ENCODE measurements at places on chromosomes 2 and 18. TPM values are rescaled to one million over a fixed set of nuclear protein-coding genes. Genes with fewer than 3 reads are reported as not detected.

Gene ODC1
- total RNA-seq: 200 TPM

- DNase-seq: no peak
Measured at GRCh38 chr18:62183578-62184195, 3.2 kb downstream of the PIGN start.

DNA sequence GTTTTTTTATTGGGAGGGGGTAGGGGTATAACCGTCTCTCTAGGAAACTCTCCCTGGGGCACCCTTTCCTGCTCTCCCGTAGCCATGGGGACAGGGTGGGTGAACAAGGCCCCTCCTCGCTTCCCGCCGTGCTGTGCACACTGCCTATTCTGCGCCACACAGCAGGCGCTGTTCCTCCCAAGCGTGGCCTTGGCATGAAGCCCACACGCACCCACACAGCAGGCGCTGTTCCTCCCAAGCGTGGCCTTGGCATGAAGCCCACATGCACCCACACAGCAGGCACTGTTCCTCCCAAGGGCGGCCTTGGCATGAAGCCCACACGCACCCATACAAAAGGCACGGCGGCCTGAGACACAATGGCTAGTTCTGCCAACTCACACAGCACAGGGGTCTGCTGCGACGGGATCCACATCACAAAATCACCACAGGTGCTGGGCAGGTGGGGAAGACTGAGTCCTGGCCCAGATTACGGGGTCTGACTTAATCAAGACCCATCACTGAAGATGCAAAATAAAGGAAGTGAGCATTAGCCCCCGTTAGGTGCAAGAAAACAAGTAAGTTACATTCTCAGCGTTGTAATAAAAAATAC, 46.6 kb upstream of the TPO start:
- DNase-seq: no peak

- DNase-seq: no peak
Measured at GRCh38 chr2:172409042-172409441, 18.3 kb upstream of the ITGA6 start.

GRCh38 chr2:154331784-154332183, 366.7 kb upstream of the KCNJ3 start:
- no peak for DNase-seq

DNA sequence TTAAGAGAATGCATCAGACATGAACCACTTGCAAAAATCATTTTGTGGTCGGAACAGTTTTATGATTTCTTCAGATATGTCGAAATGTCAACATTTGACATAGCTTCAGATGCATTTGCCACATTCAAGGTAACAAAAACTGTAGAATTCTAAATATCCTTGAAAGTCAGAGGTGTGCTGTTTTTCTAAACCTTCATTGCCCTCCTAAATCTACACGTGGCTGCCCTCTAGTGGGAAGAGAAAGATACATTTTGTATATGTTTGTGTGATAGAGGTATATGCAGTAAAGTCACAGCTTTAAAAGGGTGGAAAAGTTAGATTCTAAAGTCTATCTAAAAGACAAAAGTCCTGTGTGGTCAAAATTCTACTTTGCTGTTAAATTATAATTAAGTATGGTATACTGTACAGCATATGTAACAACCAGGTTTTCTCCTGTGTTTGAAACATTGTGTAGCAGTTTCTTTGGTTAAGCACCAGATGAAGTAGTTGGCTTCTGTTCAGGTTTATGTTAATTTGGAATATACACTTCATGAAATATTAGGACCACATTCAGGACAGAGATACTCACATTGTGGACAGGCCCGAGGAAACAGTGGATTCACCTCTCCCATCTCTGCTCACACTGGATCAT, 65.9 kb upstream of the ITM2C start:
- no peak for DNase-seq
